ENCODE measurements at places on chromosomes 4 and X. TPM values are rescaled to one million over a fixed set of nuclear protein-coding genes. Genes with fewer than 3 reads are reported as not detected.
A peak's percentile ranks its signal among the peaks of the same experiment; 100 is the strongest.

MAGEA9B gene
- total RNA-seq, result not detected

GRCh38 chr4:4507403-4507802 lies 34.4 kb downstream of the STX18 start:
- no peaks in the 10 kb centered on the region for H3K36me3 ChIP-seq
- no peak overlapping the region for H3K27ac ChIP-seq
- no peak overlapping the region for H3K4me3 ChIP-seq
- H3K4me1 ChIP-seq, result no peaks in the 10 kb centered on the region
- no peaks in the 10 kb centered on the region for H3K27me3 ChIP-seq

- H3K27ac ChIP-seq, result no peak overlapping the region
- H3K36me3 ChIP-seq, result no peaks in the 10 kb centered on the region
- no peaks in the 10 kb centered on the region for H3K27me3 ChIP-seq
- DNase-seq, result no peak
- no peaks in the 10 kb centered on the region for H3K4me1 ChIP-seq
Measured at GRCh38 chr4:156293657-156294297, 340.1 kb upstream of the CTSO start.

DNA sequence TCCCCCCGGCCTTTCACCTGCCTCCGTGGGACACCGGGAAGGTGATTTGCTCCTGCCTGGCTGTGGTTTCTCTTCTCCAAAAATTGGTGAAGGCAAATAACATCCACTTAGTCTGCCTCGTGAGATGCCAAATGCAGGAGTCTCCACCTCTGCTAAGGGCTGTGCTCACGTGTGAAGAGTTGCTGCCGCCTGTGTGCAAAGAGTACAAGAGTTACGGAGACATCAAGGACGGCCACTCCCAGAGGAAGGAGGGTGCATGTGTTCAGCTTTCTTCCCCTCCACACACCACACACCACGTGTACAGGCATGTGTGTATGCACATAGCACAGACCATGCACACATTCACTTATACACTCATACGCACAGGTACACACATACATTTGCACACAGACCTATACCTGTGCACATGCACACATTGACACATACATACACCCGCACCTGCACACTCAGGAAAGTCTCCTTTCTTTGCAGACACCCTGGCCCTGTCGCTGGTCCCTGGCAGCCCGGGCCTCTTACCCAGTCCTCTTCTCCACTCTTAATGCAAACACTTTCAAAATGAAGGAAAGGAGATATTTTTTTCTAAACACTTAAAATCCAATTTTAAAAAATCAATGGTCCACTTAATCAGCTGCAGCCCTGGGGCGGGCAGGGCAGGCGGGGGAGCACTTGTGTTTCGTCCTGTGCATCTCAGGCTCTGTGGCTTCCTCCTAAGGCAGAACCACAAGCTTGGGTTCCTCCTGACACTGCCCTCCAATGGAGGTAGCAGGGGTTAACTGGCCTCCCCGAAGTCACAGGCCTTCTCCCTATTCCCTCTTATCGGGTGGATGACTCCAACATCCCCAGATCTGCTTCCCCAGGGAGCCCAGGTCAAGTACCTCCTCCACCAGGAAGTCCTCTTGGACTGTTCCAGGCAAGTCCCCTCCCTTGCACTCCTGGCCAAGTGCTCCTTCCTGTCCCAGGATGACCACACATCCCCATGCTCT lies 103.0 kb downstream of the CPZ start:
- no peak for DNase-seq
- H3K4me3 ChIP-seq, result no peak overlapping the region
- no peak overlapping the region for H3K27ac ChIP-seq
- no peaks in the 10 kb centered on the region for H3K4me1 ChIP-seq
- peaks cover 47% of the 10 kb centered on the region for H3K27me3 ChIP-seq

DNA sequence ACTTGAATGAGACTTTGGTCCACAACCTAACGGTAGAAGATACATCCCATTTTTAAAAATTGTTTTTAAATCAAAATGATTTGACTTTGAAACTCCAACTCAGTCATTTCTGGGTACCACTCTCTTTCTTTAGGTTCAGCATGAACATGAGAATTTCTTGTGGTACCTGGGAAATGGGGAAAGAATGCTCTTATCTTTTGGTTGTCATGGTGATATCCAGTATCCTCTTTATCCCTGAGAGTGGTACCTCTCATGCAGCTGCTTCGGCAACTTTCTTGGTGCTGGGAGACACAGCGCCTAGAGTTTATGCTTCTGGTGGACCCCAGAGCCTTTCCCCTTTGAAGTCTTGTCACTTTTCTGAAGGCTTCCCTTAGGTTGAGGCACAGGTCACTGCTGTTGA lies 465.1 kb upstream of the FAT1 start:
- H3K27me3 ChIP-seq, result no peaks in the 10 kb centered on the region
- H3K36me3 ChIP-seq, result no peaks in the 10 kb centered on the region
- no peak for DNase-seq
- H3K4me1 ChIP-seq, result no peaks in the 10 kb centered on the region
- no peak overlapping the region for H3K27ac ChIP-seq
- no peak overlapping the region for H3K4me3 ChIP-seq

DNA sequence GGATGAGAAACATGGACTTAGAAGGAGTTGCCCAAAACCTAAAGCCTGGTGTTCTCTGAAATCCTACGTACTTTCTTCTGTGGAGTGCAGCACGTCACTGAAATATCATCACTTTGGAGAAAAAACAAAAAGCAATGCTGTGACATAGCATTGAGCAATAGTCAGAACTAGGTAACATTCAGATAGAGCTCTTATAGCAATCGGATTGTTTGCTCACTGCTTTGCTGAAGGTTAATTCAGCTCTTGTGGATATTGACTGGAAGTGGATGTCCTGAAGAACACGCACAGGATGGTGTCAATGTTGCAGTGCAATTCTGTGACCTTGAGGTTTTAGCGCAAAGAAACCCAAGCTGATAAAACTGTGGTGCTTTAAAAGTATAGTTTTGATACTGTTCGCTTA lies 114.2 kb upstream of the GRXCR1 start:
- no peaks in the 10 kb centered on the region for H3K4me1 ChIP-seq
- no peak overlapping the region for H3K27ac ChIP-seq
- no peak overlapping the region for H3K4me3 ChIP-seq
- H3K27me3 ChIP-seq, result no peaks in the 10 kb centered on the region
- no peak for DNase-seq

GPRASP3 gene
- 2.9 TPM for total RNA-seq

DNA sequence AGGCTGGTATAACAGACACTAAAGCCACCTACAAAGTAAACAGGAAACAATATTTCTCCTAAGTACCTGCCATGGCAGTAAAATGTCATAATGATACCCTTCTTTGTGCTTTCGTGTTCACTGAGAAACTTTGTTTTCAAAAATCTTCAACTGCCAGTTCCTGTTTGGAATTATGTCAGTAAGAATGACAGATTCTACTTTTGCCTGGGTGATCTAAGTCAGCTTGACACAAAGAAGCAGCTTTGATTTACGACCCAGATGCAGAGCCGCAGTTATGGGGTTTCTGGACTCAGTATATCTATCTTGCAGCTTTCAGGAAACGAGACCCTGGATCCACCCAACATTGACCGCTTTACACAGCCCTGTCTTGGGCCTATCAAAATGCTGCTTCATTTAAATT lies 71.2 kb downstream of the SNX25 start:
- no peak overlapping the region for H3K27ac ChIP-seq
- H3K4me1 ChIP-seq, result no peaks in the 10 kb centered on the region
- H3K4me3 ChIP-seq, result no peak overlapping the region
- H3K27me3 ChIP-seq, result no peaks in the 10 kb centered on the region

- peaks cover 17% of the 10 kb centered on the region for H3K4me1 ChIP-seq
- H3K4me3 ChIP-seq, result no peak overlapping the region
- DNase-seq, result no peak
- no peaks in the 10 kb centered on the region for H3K36me3 ChIP-seq
Measured at GRCh38 chr4:145709336-145709735, 29.4 kb downstream of the C4orf51 start.

GRCh38 chr4:185774845-185775680 lies 36.9 kb downstream of the SORBS2 start:
- H3K4me3 ChIP-seq, result peak overlapping the region; percentile 30
- H3K27ac ChIP-seq, result peak overlapping the region; percentile 73
- H3K27me3 ChIP-seq, result no peaks in the 10 kb centered on the region
- peaks cover 4% of the 10 kb centered on the region for H3K4me1 ChIP-seq

STOX2 gene
- total RNA-seq, result 19.6 TPM

GRCh38 chrX:129511689-129512088 lies 11.6 kb downstream of the SMARCA1 start:
- no peak for DNase-seq
- no peaks in the 10 kb centered on the region for H3K4me1 ChIP-seq
- no peaks in the 10 kb centered on the region for H3K27me3 ChIP-seq
- peaks cover 10% of the 10 kb centered on the region for H3K36me3 ChIP-seq

- no peaks in the 10 kb centered on the region for H3K27me3 ChIP-seq
- H3K36me3 ChIP-seq, result no peaks in the 10 kb centered on the region
- H3K4me1 ChIP-seq, result no peaks in the 10 kb centered on the region
- H3K27ac ChIP-seq, result no peak overlapping the region
Measured at GRCh38 chr4:54632537-54632936, 25.2 kb upstream of the KIT start.

- H3K36me3 ChIP-seq, result peaks cover 84% of the 10 kb centered on the region
- H3K4me3 ChIP-seq, result no peak overlapping the region
- H3K4me1 ChIP-seq, result no peaks in the 10 kb centered on the region
- no peak overlapping the region for H3K27ac ChIP-seq
Measured at GRCh38 chr4:48565362-48566033, 75.4 kb downstream of the ZAR1 start.

- H3K4me1 ChIP-seq, result peaks cover 18% of the 10 kb centered on the region
- H3K4me3 ChIP-seq, result no peak overlapping the region
- peak; percentile 29 for DNase-seq
- no peaks in the 10 kb centered on the region for H3K36me3 ChIP-seq
- H3K27ac ChIP-seq, result no peak overlapping the region
Measured at GRCh38 chr4:38150766-38151165, 190.6 kb downstream of the PTTG2 start.

- H3K36me3 ChIP-seq, result no peaks in the 10 kb centered on the region
- H3K27me3 ChIP-seq, result no peaks in the 10 kb centered on the region
- no peak overlapping the region for H3K27ac ChIP-seq
- no peak for DNase-seq
Measured at GRCh38 chrX:150857453-150857852, 41.0 kb downstream of the CD99L2 start.

DNA sequence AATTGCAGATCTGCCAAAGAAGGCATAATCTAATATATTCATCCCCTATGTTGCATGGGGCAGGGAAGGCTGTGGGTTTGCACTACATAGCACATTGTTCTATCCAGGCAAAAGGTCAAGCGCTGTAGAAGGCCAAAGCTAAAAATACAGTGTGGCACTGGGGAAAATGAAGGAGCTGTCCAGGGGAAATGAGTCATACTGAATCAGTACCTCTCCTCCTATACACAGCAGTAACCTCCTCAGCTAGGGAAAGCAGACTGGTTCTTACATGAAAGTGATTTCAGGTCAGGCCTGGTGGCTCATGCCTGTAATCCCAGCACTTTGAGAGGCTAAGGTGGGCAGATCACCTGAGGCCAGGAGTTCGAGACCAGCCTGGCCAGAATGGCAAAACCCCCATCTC lies 31.0 kb upstream of the SLC25A4 start:
- H3K27me3 ChIP-seq, result no peaks in the 10 kb centered on the region
- peaks cover 9% of the 10 kb centered on the region for H3K4me1 ChIP-seq
- no peak overlapping the region for H3K4me3 ChIP-seq
- H3K27ac ChIP-seq, result no peak overlapping the region
- H3K36me3 ChIP-seq, result no peaks in the 10 kb centered on the region
- no peak for DNase-seq

TRPC5OS gene
- total RNA-seq, result not detected

DNA sequence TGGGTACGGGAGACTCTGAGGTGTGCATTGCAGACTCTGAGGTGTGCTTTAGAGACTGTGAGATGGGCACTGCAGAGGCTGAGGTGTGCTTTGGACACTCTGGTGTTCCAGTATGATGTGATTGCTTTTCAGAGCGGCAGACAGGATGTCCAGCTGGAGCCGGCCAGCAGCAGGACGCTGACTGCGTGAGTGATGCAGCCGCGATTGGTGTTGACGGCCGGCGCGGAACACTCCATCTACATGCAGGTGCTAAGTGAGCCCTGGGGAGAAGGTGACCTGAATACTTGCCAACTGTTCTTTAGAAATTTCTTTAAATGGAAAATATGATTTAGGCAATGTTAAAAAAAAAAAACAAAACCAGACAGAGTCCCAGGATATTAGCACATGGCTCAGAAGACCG lies 103.1 kb upstream of the PPP2R3B start:
- no peak overlapping the region for H3K27ac ChIP-seq
- no peak overlapping the region for H3K4me3 ChIP-seq
- no peaks in the 10 kb centered on the region for H3K36me3 ChIP-seq
- no peaks in the 10 kb centered on the region for H3K4me1 ChIP-seq
- no peak for DNase-seq
